Activated CD4-positive, alpha-beta memory T cell treated with anti-CD3 and anti-CD28 coated beads, Interleukin-2, amount 10 ng/mL, durations not matched to agents 7 days and 5 days (primary cell): ENCODE measurements at places on chromosomes 11 and 22. TPM values are rescaled to one million over a fixed set of nuclear protein-coding genes. Genes with fewer than 3 reads are reported as not detected.

DUSP8 gene
- total RNA-seq = 2.6 TPM

SYT12 gene
- not detected for total RNA-seq

APOA1 gene
- not detected for total RNA-seq

- H3K27me3 ChIP-seq = peaks cover 11% of the 10 kb centered on the region
- H3K27ac ChIP-seq = no peak overlapping the region
- no peaks in the 10 kb centered on the region for H3K36me3 ChIP-seq
- no peak overlapping the region for H3K4me3 ChIP-seq
- peaks cover 2% of the 10 kb centered on the region for H3K4me1 ChIP-seq
Measured at GRCh38 chr11:120710354-120711131, 199.0 kb downstream of the GRIK4 start.

DNA sequence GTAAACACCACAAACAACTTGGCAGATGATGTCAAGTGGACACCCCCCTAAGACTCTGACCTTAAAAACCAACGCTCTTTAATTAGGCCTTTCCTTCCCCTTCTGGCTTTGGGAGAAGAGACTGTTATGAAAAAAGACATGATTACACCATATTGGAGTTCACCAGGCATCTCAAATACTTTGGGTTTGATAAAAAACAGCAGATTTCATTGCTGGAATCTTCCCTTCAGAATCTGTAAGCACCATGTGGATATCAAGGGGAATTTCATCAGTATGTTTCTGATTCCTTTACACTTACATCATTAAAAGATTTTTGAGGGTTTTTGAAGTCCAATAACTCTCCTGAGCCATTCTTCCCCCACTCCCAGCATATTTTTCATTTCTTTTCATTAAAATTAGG lies 85.6 kb downstream of the KIRREL3 start:
- no peaks in the 10 kb centered on the region for H3K36me3 ChIP-seq
- no peak overlapping the region for H3K4me3 ChIP-seq
- no peak overlapping the region for H3K27ac ChIP-seq
- H3K27me3 ChIP-seq = peaks cover 2% of the 10 kb centered on the region

- H3K36me3 ChIP-seq = peaks cover 31% of the 10 kb centered on the region
- peaks cover 45% of the 10 kb centered on the region for H3K4me1 ChIP-seq
- no peak overlapping the region for H3K27ac ChIP-seq
- no peak for DNase-seq
- H3K27me3 ChIP-seq = no peaks in the 10 kb centered on the region
Measured at GRCh38 chr22:44188986-44189630, 8.4 kb downstream of the PARVG start.

- no peak for DNase-seq
- peaks cover 4% of the 10 kb centered on the region for H3K36me3 ChIP-seq
- peaks cover 6% of the 10 kb centered on the region for H3K27me3 ChIP-seq
- no peak overlapping the region for H3K27ac ChIP-seq
- H3K4me1 ChIP-seq = no peaks in the 10 kb centered on the region
- H3K4me3 ChIP-seq = no peak overlapping the region
Measured at GRCh38 chr11:130112071-130112830, 42.6 kb downstream of the APLP2 start.
